Stimulated activated CD4-positive, alpha-beta T cell treated with anti-CD3 and anti-CD28 coated beads, Interleukin-1b, Interleukin-23, amount 100 ng/mL, for 1 hour (primary cell): ENCODE measurements at places on chromosomes 13 and 19.

- no peak for DNase-seq
These were observed 514.5 kb downstream of the IRS2 start for GRCh38 chr13:109271555-109272541.

- DNase-seq, result no peak
These were observed at the start of gene KEAP1 for GRCh38 chr19:10503002-10503789. KEAP1 (minus strand) TSS chr19:10503356; CDS start chr19:10500033, 3,323 bp downstream.

DNA sequence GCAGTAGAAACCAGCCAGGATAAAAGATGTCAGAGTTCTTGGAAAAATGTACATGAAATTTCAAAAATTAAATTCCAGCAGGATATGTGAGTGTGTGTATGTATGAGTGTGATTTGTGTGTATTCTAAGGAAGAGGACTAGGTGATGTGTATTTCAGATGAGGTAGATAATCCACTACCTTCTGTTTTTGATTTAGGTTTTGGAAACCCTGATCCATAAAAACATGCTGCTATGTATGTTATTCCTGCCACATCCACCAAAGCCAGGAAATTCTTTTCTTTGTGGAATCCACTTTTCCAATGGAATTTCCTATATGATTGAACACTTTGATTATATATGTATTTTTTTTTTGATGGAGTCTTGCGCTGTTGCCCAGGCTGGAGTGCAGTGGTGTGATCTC is 276.9 kb downstream of the UQCRFS1 start:
- no peak for DNase-seq

DNA sequence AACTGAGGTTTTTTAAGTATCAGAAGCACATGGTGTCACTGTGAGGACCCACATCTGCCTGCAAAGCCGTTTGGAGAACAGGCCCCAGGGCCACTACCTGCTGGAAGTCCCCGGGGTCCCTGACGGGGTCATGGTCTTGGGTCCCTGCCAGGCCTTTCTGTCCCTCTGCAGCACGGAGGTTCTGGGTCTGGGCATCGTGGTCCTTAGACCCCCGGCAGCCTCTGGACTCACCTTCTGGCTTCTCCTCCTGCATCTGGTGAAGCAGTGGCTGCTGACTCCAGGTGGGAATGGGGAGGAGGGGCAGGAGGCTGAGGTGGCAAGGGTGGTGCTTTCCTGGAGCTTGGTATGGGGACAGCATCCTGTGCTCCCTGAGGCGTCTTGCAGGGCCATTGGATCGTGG is 198.6 kb downstream of the TEX29 start:
- no peak for DNase-seq

GRCh38 chr13:46614582-46614981 is 61.6 kb downstream of the LRCH1 start:
- no peak for DNase-seq

- no peak for DNase-seq
These were observed 4.0 kb downstream of the COL5A3 start for GRCh38 chr19:10006335-10006708.

DNA sequence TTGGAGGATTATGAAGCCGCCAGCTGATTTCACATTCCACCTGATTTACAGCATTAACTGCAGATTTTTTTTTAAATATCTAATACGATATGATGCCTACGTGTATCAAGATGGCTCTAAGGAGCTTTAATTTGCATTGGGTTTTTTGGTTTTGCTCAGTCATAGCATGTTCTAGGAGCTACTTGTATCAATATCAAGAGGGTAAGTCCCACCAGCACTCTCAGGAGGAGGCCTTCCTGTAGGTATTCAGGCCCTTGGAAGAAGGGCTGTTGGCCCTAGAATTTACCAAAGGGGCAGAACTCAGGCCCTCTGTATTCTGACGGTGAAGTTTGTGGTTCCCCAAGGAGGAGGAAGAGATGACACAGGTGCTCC is 97.2 kb upstream of the IPO5 start:
- no peak for DNase-seq

GRCh38 chr19:22901431-22902130 is 69.5 kb downstream of the ZNF723 start:
- DNase-seq, result no peak

DNA sequence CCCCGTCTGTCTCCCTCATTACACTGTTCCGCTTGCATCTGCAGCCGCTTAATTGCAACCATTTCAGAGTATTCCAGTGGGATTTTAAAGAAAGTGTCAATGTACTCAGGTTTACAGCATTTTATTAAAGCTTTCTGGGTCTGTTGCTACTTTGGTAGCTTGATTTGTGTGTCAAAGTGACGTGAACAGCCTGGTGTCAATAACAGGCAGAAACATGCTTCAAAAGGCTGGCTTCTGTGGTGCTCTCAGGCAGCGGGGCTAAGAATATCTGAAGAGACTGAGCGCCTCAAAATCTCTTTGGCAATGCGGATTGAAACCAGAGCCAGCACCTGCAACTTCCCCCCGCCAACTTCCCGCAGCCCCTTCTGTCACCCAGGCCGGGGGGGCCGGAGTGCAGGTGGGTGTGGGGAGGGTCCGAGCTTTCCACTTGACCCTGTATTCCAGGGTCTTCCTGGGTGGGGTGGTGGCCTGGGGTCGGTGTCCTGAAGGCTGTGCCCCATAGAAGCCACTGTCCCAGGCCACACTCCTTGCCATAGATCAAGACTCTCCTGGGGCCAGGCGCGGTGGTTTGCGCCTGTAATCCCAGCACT is 81.2 kb downstream of the KDM4B start:
- no peak for DNase-seq

GRCh38 chr13:42878721-42879120 is 97.3 kb downstream of the FAM216B start:
- no peak for DNase-seq

- DNase-seq, result no peak
These were observed 118.1 kb upstream of the SOX1 start for GRCh38 chr13:111948811-111949210.

GRCh38 chr13:81396192-81396591 is 1055.3 kb upstream of the SPRY2 start:
- DNase-seq, result no peak

DNA sequence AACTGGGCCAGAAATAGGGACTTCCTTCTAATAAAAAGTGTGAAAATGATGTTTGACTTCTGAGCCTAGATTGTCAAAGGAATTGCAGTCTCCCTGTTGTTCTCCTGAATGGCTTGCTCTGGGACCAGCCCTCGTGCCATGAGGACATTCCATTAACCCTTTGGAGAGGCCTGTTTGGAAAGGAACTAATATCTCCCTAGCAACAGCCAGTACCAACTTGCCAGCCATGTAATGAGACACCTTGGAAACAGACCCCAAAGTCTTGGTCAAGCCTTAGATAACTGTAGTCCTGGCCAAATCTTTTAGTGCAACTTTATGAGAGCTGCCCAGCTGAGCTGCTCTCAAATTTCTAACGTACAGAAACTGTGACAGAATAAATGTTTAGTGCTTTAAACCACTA is 8.2 kb upstream of the SIAH3 start:
- no peak for DNase-seq

GRCh38 chr13:111325941-111326620 is 5.6 kb downstream of the TEX29 start:
- no peak for DNase-seq
